NCI-H1417 treated with DMSO at 0.1 percent for 48 hours (cell line): ENCODE measurements at places on chromosomes 11 and 22.

- DNase-seq = no peak
These were observed 6.0 kb downstream of the CCDC157 start for GRCh38 chr22:30362651-30363281.

DNA sequence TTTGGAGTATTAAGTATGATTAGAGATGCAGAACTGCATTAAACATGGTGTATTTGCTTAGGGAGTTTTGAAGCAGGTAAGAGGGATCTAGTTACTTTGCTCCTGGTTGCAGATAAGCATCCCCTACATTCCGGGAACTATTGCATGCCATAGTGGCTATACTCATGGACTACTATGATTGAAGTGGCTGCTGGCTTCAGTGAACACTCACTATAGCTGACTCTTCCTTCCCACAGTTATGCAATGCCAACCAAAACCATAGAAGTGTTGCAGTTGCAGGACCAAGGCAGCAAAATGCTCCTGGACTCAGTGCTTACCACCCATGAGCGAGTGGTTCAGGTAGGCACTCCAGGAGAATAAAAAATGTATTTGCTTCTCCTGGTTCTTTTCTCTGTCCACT, 17.0 kb downstream of the COA4 start:
- DNase-seq = no peak

GRCh38 chr11:114598461-114598860, 2.9 kb upstream of the NXPE4 start:
- no peak for DNase-seq

DNA sequence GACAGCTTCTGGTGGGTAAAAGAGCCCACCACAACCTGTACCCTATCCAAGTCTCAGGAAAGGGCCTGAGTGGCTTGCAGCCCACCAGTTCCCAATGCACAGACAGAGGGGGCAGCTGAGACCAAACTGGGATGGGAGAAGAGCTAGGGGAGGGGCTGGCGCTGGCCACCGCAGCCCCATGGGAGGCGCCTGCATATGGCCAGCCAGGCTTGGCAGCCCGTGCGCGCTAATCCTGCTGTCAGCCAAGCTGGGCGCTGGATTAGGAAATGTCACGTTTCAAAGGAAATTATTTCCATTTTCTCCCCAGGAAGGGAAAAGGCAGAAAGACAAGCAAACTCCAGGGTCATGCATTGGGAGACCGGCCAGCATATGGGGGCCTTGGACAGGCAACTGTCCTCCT, 236.8 kb downstream of the BUD13 start:
- DNase-seq = no peak

DNA sequence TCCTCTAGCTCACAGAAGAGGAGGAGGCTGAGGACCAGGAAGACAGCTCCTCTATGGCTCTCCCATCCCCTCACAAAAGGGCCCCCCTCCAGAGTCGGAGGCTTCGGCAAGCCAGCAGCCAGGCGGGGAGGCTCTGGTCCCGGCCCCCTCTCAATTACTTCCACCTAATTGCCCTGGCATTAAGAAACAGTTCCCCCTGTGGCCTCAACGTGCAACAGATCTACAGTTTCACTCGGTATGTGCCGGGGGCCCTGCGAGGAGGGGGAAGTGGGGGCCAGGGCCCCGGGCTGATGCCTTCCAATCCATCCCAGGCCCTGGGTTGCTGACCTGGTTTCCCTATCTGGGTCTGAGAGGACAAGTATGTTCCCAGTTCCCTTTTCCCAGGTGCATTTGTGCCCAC, 7.9 kb downstream of the FOXR1 start:
- no peak for DNase-seq

DNA sequence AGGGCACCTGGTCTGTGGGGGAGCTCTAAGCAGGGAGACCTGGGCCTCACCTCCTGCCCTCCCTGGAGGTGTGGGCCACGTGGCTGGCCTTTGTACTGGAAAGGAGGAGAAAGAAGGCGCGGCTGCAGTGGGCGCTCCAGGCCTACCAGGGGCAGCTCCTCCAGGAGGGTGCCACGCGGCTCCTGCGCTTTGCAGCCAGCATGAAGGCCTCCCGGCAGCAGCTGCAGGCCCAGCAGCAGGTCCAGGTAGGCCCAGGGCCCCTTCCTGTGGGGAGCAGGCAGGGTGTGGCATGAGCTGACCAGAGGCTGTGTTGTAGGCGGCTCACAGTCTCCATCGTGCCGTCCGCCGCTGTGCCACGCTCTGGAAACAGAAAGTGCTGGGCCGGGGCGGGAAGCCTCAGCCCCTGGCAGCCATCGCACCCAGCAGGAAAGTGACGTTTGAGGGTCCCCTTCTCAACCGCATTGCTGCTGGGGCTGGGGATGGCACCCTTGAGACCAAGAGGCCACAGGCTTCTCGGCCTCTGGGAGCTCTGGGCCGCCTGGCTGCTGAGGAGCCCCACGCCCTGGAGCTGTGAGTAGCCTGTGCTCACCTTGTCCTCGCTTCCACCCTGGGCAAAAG, 48.6 kb downstream of the PISD start:
- DNase-seq = no peak

DNA sequence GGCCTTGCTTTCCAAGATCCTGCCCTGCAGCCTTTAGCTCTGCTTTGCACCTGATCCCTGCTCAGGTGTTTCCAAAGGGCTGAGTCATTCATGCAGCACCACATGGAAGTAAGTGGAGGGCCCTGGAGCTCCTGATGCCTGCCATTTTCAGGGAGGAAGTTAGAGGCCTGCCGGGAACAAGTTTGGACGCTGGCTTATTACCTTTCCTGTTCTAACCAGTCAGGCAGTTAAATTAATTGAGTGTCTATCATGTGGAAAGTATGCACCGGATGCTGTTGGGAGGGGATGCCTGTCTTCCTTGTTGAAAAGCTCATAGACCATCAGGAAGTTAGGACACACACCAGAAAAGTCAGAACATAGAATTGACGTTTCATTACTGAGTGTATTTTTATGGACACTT, 73.7 kb upstream of the PLET1 start:
- no peak for DNase-seq

DNA sequence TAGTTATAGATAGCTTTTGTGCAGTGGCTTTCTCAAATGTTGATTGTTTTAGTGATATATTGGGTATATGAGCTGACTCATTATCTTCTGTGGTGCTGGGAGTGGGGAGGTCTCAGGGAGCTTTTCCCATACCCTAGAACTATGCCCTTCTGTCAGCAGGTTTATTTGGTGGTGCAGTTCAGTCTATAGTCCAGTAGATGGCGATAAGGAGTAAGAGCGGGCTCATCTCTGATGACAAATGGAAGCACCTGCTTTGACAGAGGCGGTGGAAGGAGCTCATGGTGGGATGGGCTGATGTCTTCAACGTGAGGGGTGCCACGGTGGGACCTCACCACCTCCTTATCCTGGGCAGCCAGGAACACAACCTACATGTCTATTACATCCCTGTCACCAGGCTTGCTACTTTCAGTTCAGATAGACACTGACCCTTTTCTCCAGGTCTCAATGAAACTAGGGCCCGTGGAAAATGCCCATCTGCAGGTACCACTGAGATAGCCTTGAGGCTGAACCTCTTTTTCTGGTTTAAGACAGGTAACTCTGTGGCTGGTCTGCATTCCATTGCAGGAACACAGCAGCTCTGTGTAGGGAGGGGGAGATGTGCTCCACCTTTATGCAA, 13.0 kb upstream of the OR6A2 start:
- DNase-seq = no peak

DNA sequence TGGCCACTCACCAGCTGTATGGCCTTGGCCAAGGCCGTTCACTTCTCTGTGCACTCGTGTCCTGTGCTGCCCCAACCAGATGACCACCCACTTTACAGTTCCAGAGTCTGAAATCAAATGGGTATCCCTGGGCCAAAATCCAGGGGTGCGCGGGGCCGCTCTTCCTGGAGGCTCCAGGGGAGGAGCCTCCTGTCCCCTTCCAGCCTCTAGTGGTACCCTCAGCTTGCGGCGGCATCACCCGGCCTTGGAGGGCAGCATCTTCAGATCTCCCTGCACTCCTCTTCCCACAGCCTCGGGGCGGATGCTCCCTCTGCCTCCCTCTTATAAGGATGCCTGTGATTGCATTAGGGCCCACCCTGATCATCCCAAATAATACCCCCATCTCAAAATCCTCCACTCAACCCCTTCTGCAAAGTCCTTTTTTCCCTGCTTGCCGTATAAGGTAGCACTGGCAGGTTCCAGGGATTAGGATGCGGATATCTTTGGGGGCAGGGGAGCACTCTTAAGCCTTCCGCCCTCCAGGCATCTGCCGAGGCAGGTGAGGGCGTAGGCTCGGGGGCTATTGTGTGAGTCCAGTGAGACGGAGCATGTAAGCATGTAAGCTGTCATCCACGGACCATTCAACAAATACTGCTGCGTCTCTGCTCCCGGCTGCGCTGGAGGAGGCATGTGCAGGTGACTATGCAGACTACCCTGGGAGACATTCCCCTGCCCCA, 24.4 kb upstream of the SHISAL1 start:
- no peak for DNase-seq

- no peak for DNase-seq
These were observed 743.4 kb upstream of the CNTN5 start for GRCh38 chr11:98277251-98277912.

- no peak for DNase-seq
These were observed 771.5 kb downstream of the DLG2 start for GRCh38 chr11:84855508-84856245.

- no peak for DNase-seq
These were observed 46.4 kb downstream of the ZNF143 start for GRCh38 chr11:9507277-9507580.

DNA sequence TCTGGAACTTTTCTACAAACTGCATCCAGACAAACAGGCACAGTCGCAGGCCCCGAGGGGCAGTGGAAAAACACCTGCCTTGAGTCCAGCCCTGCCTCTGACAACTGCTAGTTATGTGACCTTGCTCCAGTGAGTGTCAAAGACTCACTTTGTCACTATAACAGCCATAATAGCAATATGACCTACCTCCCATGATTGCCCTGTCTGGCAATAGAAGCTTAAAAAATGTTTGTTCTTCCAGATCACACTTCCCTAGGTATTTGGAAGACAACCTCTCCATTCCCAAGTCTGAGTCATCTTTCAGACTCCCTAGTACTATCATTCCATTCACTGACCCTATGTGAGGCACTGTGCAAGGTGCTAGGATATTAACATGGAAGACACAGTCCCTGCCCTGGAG, 74.5 kb downstream of the RPL27A start:
- no peak for DNase-seq

DNA sequence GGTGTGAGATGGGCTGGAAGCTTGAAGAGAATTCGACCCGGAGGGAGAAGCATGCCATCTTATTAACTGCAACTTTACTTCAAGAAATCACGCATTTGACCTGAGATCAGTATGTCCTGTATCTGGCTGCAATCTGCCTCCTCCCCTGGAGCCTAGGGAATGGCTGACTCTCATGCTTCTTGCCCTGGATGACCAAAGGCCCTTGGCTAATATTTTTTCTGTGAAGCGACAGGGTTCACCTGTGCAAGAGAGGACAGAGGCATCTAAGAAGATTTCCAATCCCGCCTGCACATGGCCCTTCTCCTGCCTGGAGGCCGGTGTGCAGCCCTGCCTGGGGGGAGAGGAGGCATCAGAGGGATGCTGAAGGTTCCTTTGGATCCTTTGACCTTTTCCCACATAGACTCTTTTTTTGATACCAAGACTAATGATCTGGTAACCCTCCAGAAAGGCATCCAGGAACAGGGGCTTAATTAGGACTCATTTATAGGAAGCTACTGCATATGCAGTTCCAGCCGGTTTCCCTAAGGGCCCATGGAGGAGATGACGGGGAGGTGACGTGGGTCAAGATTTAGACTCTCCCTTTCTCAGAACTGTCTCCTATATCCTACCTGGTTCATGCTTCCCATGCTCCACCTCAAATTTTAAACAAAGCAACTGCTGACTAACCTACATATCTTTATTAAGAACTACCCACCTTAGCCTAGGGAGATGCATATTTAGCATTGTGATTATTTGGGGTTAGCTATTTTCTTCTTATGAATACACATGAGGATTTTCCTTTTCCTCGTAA, 50.8 kb downstream of the NTM start:
- no peak for DNase-seq

DNA sequence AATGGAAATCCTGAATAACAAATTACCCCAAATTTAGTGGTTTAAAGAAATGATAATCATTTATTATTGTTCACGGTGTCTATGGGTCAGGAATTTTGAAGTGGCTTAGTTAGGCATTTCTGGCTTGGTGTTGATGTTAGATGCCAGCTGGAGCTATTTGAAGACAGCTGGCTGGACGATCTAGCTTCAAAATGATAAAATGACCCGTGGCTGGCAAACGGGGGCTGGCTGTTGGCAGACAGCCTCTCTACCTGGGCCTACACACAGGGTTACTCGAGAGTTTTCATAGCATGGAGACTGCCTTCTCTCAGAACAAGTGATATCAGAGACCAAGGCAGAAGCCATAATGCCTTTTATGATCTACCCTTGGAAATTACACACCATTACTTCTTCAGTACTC, 285.2 kb downstream of the METTL15 start:
- no peak for DNase-seq

DNA sequence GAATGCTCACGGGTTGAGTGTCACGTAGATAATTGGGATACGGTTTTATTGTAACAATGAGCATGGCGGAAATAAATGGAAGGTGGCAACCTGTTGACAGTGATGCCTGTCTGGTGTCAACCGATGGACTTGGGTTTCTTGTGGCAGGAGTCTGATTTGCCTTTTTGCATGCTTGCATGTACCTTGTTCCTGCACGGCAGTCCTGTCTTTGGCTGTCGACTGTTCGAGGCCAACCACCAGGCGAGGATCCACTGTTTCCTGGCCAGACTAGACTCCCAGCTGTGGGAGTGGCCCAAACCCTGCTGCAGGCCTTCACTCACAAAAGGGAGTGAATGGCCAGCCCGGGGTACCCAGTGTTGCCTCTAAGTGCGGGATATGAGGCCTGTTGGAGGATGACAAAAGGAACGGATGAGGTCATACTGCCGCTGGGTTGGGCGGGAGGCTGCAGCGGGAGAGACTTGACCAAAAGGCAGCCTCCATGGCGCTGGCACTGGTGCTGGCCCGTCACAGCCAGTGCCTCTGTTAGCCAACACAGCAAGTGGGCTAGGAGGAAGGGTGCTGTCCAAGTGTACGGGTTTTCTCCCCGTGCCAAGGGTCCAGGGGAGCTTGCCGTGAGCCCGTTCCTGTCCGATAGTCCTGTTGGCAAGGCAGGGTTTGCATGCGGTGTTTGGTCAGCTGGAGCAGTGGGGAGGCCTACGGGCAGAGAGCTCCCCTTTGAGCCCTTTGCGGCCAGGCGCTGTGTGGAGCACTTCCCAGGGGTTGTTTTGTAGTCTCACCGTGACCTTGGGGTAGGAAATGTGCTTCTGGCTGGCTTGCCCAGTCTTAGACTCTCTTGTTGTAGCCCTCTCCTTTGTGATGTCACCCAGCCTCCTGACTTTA, 974 bp downstream of the DGCR8 start:
- no peak for DNase-seq

- no peak for DNase-seq
These were observed 14.4 kb downstream of the ZBTB16 start for GRCh38 chr11:114073828-114074381.

DNA sequence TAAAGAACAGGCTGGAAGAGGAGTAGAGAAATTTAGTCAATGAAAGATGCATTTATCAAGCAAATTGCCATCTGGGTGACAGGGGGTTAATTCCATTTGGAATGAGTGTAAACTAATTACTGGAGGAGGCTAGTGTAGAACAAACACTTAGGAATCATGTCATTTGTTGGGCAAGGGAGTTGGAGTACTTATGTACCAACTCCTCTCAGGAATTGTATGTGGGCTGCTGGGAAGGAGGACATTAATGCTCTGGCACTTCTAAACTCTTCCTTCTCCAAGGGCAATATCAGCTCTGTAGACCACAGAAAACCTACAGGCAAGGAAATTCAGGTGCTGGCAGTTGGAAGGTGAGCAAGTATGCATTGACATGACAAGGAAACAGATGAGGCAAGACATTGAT, 141.0 kb downstream of the MSANTD4 start:
- DNase-seq = no peak

- DNase-seq = no peak
These were observed 134.0 kb downstream of the KIF18A start for GRCh38 chr11:27973851-27974536.
